ENCODE measurements at places on chromosomes 16 and 17.
A peak's percentile ranks its signal among the peaks of the same experiment; 100 is the strongest.

- no peak for DNase-seq
Measured at GRCh38 chr17:59347975-59348391, 16.5 kb downstream of the YPEL2 start.

DNA sequence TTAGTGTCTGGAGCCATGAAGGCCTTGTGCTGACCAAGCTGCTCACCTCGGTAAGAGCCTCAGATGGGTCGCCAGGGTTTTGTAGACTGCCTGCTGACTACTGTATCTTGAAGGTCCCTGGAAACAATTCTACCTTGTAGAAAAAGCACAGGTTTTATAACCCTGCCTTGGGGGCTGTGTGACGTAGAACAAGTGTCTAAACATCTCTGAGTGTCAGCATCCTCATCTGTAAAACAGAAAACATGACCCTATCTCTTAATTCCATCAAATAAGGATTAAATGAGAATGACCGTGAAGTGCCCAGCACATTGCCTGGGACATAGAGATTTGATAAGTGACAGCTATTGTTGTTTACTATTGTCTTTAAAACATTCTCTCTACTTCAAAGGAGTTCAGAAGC is 5.5 kb upstream of the TAOK2 start:
- no peak for DNase-seq

DNA sequence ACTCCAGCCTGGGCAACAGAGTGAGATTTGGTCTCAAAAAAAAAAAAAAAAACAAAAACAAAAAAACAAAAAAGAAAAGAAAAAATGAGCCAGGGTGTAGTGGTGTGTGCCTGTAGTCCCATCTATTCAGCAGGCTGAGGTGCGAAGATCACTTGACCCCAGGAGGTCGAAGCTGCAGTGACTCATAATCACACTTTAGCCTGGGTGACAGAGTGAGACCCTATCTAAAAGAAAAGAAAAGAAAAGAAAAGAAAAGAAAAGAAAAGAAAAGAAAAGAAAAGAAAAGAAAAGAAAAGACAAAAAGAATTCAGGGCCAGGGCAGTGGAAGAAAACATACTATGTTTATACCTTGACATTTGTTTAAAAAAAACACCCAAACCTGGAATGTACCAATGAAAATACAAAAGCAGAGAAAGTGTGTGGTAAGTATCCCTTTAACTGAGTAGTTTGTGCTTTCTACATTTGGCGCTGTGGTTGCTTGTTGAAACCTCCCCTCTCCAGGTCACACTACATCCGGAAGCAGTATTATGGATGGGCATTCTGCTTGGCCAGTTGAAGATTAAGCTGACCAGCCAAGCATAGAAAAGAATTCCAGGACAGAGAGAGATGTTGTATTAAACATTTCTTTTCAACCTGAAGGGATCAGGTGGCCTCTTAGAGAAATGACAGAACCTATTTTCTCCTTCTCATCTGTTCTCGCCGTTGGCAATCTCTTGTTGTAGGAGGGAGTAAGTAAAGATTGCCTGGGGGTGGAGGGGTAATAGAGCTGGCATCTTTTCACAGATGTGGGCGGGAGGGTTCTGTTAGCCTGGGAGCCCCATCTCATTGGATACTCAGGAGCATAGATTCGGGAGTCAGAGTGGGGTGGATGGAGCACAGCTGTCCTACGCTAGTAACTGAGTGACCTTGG is 12.1 kb upstream of the PRKCB start:
- no peak for DNase-seq

DNA sequence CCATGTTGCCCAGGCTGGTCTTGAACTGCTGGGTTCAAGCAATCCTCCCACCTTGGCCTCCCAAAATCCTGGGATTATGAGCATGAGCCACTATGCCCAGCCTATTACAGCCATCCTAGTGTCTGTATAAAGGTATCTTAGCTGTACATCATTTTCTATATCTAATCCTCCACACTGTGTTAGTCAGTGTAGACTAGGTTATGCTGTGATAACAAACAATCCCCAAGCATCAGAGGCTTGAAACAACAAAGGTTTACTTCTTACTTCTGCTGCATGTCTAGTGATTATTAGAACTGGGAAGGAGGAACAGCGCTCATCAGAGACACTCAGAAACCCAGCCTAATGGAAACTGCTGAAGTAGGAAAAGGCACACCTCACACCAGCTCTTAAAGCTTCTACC is 68.1 kb downstream of the ERCC4 start:
- DNase-seq: no peak

GRCh38 chr17:31008374-31009041 is 37.7 kb downstream of the RNF135 start:
- DNase-seq: peak; percentile 38

- DNase-seq: no peak
Measured at GRCh38 chr17:30716461-30717290, 107.8 kb downstream of the CRLF3 start.

GRCh38 chr17:73160980-73161630 is 3.7 kb upstream of the SSTR2 start:
- no peak for DNase-seq

GRCh38 chr17:50209472-50210239 is 8.2 kb upstream of the COL1A1 start:
- DNase-seq: no peak

- no peak for DNase-seq
Measured at GRCh38 chr17:44900894-44901293, 1.6 kb upstream of the EFTUD2 start.

DNA sequence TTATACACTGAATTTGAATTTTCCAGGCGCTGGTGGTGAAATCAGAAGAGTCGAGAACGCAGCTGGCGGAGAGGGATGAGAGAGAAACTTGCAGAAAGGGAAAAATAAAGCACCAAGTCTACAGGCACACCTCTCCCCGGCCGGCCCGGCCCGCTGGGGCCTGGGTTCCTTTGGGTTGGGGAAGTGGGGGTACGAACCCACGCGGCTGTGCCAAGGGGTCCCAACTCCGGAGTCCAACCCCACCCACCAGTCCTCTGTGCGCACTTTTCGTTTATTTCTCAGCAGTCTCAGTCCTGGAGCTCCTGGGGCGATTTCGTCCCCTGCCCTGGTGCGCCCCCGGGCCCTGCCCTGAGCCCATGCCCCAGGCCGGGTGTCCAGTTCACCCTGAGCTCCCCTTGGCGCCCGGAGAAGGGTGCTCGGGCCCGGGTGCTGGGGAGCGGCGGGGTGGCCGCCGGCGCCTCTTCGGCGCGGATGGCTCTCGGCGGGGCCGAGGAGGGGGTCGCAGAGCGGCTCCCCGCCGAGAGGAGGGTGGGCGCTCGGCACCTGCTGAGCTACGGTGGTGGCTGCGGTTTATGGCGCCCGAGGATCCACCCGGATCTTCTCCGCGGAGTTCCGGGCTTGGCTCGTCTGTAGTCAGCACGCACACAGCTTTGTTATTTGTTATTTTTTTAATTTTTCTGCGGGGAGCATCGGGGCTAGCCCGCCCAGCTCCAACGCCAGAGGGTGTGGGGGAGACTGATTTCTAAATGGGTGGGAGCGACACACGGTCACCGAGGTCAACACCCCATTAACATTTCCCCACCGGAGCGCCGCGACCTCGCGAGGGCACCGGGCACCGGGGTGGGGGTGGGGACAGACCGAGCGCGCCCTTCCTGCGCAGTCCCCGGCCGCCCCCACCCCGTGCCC is 15.7 kb upstream of the CBX8 start:
- DNase-seq: no peak

GRCh38 chr17:42586514-42587230 is 9.1 kb upstream of the PSMC3IP start:
- DNase-seq: no peak

DNA sequence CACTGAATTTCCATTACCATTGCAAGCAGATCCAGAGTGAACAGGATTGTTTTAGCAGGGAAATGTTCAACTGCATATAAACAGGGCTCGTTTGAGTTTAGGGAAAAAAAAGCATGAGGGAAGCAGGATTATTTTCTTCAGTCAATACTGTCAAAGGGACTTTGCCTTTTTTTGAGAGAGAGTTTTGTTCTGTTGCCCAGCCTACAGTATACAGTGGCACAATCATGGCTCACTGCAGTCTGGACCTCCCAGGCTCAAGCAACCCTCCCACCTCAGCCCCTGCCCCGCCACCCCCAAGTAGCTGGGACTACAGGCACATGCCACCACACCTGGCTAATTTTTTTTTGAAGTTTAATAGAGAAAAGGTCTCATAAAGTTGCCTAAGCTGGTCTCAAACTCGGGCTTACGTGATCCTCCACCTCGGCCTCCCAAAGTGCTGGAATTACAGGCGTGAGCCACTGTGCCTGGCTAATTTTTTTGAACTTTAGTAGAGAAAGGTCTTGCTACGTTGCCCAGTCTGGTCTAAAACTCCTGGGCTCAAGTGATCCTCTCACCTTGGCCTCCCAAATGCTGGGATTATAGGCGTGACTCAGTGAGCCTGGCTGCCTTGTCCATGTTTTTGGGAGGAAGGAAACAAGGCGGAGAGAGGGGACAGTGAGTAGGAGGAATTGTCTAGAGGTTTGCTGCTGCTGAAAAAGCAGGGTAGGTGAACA is 14.8 kb downstream of the PKD1L3 start:
- DNase-seq: no peak

GRCh38 chr16:85753976-85754375 is 3.1 kb upstream of the C16orf74 start:
- no peak for DNase-seq

- DNase-seq: no peak
Measured at GRCh38 chr17:82353484-82353883, 5.6 kb upstream of the TEX19 start.

DNA sequence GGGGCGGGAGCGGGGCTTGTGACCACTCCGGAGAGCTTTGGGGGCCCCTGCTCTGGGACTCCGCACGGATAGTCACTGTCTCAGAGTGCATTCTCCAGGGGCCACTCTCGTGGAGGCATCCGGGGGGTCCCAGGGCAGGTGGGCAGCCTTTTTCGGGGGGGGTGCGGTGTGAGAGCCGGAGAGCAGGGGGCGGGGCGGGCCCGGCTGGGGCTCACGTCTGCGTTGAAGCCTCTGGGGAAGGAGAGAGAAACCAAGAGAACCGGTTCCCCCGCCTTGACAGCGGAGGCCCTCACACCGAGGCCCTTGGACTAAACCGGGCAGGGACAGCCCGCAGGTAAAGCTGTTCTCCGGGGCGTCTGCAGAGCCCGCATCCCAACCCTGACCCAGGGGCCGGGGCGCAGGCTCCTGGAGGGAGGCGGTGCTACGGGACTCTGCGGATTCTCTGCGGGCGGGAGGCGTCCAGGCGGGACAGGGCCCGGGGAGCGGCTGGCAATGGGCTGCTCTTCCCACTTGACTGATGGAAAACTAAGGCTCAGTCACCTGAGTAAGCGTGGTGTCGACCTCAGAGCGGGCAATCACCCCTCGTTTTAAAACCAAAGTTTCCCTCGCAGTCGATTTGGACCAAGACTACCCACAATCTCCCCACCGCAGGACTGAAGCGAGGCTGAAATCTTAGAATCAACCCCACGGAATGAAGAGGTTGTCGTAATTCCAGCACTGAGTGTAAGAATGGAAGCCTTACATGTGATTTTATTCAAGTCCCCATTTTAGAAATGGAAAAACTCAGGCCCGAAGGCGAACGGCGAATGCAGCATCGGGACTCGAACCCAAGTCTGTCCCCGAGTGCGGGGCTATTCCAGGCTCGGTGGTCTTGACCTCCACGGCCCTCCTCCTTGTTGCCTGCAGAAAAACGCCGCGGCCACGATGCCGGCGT is 49.6 kb upstream of the AMZ2 start:
- no peak for DNase-seq

- DNase-seq: no peak
Measured at GRCh38 chr16:57993438-57993837, 7.0 kb downstream of the ZNF319 start.
